Hematopoietic multipotent progenitor cell treated with erythropoietin and hydrocortisone succinate and interleukin-3 and kit ligand, for 4 days (in vitro differentiated cells): ENCODE measurements at places on chromosomes 6 and 20.
A peak's percentile ranks its signal among the peaks of the same experiment; 100 is the strongest.

DNA sequence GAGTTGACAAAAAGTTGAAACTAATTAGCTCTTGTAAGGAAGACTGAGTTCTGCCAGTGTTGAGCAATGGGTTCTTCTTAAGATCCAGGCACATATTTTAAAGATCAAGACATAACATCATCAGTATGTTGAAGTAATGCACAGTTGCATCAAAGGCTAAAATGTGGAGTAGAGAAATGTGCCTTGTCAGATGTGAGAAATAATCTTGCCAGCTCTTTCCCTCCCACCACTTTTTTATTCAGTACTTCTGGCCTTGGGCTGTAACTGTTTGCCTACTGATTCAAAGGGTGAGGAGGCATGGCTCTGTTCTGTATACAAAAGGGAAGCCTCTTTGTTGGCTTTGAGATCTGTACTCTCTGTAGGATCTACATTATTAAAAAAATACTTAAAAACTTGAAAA is 13.1 kb downstream of the PKIB start:
- no peak for DNase-seq

GRCh38 chr6:36677753-36678487 is 594 bp upstream of the CDKN1A start:
- DNase-seq: no peak

GRCh38 chr6:116363759-116364158 is 7.0 kb upstream of the DSE start:
- peak; percentile 69 for DNase-seq

DNA sequence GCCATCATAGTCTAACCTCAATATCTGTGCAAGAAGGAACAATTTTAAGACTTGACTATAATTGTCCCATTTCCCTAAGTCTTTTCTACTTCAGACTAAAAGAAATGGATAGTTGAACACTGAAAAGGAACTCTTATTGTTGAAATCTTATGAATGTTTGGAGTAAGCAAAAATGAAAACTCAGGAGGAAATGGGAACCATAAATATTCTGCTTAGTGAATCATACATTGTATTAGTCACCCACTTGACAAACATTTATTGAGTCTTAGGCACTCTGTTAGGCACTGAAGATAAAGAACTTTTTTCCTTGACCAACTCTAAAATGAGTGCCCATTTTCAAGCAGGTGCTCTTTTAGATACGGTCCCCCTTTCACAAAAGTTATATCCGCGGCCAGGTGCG is 8.7 kb downstream of the CCDC170 start:
- no peak for DNase-seq

GRCh38 chr6:48183811-48184605 is 73.0 kb upstream of the PTCHD4 start:
- no peak for DNase-seq

GRCh38 chr6:1065986-1066385 is 245.9 kb upstream of the FOXQ1 start:
- DNase-seq: no peak

GRCh38 chr20:14913896-14914620 is 576.6 kb upstream of the FLRT3 start:
- no peak for DNase-seq

DNA sequence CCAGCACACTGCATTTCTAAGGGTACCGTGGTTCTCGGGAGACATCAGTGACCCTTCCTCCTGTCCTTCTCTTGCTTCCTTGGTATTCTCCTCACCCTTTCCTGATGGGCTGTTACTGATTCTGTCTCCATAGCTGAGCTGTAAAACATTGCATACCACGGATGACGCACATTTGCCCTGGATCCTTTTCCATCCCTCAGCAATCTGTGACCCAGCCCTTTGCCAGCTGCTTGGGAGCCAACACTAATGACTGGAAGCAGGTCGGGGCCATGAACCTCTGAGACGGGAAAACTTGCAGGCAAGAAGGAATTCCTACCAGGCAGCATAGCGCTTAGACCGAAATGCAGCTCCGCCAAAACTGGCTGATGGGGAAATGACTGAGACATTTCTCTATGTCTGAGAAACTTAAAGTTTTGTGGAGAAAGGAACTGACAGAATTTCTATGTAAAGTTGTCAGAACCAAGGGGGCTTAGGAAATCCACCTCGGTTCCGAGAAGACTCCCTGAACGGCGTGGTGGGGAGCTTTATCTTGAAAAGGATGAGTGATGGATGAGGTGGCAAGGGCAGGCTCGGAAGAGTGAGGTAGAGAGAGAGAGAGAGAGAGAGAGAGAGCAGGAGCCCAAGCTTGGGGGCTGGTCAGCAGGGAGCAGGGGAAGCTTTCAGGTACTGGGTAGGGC is 19.2 kb downstream of the TUBB2B start:
- DNase-seq: no peak

GRCh38 chr6:129966125-129966524 is 52.3 kb upstream of the L3MBTL3 start:
- DNase-seq: no peak

- DNase-seq: peak; percentile 5
Measured at GRCh38 chr6:54191461-54191860, 80.2 kb downstream of the MLIP start.

- no peak for DNase-seq
Measured at GRCh38 chr6:165245701-165246100, 63.7 kb downstream of the C6orf118 start.

GRCh38 chr6:79718509-79719247 is 87.5 kb downstream of the SH3BGRL2 start:
- no peak for DNase-seq

GRCh38 chr6:1070085-1070521 is 241.8 kb upstream of the FOXQ1 start:
- peak; percentile 94 for DNase-seq

GRCh38 chr6:28446818-28447511 is 3.7 kb upstream of the ZSCAN23 start:
- peak; percentile 15 for DNase-seq

DNA sequence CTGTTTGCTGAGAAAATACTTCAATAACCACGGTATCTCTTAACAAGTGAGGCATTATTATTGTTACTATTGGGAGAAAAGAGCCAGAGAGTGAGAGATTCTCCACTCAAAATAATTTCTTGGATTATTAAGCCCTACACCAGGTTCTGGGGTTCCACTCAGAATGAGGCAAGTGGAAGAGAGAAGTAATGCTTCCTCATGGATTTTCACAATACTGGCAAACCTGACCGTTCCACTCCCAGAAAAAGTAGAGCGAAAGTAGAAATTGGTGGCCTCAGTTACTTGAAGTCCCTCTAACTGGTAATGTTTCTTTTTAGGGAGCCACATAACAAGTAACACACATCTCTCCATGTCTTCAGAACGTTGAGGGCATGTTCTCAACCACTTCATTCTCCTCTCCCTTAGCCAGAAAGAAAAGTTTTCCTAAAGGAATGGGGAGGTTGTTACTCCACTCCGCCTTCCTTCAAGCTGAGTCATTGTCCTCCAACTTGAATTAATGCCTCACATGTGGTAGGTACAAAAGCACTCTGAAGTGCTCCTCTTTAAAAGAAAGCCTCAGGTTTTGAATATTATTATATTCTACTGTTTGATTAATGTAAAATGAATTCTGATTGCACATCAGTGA is 1.9 kb downstream of the BAG2 start:
- peak; percentile 34 for DNase-seq

GRCh38 chr6:35165630-35166071 is 24.5 kb upstream of the TCP11 start:
- DNase-seq: no peak

DNA sequence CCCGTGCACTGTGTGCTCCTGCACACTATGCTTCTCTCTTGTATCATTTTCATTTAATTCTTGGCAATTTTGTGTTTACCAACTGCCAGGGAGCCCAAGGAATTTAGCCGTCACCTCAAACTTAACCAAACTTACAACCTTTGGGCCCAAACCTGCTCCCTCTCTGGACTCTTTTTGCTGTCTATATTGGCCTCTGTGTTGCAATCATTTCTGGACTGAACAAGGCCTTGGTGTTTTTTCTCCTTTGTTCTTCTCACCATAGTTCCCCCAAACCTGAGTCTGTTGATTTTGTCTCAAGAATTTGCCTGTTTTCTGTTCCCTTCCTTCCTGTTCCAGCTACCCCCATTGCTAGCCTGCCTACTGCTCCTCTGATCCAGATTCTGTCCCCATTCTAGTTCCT is 19.2 kb downstream of the DCBLD1 start:
- no peak for DNase-seq

DNA sequence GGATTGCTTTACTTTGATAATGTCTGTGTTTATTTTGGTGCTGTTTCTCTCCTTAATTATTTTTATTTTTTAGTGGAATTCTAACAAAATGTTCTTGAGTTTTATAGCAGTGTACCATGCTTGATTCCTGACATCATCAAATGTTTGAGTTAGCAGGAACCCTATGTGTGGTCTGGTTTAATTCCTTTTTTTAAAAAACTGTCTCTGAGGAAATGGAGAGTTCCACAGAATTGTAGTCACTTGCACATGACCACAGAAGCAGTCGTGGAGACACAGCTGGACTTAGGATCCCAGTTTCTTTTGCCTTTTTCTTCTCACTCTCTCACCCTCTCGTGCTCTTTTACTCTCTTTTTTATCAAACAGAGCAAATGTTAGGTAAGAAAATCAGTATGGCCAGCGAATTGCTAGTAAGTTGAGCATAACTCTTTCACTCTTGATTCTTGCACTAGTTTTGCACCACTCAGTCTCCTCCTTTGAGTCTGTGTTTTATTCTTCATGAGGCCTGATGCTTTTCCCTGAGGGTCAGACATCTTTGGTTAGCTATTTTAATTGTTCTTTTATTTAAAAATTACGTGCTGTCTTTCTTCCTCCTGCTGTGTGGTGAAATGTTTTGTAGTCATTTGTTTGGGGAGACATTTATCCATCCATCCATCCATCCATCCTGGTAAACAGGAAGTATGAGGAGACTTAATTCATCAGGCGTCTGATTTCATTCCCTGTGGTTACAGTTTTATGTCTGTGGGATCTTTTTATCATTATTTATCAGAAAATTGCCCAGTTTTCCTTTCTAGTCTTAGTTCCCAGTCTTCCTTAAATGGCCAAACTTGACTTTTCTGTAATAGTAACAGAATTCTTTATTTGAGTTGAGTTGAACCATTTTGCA is 83.0 kb downstream of the SCAF8 start:
- no peak for DNase-seq

DNA sequence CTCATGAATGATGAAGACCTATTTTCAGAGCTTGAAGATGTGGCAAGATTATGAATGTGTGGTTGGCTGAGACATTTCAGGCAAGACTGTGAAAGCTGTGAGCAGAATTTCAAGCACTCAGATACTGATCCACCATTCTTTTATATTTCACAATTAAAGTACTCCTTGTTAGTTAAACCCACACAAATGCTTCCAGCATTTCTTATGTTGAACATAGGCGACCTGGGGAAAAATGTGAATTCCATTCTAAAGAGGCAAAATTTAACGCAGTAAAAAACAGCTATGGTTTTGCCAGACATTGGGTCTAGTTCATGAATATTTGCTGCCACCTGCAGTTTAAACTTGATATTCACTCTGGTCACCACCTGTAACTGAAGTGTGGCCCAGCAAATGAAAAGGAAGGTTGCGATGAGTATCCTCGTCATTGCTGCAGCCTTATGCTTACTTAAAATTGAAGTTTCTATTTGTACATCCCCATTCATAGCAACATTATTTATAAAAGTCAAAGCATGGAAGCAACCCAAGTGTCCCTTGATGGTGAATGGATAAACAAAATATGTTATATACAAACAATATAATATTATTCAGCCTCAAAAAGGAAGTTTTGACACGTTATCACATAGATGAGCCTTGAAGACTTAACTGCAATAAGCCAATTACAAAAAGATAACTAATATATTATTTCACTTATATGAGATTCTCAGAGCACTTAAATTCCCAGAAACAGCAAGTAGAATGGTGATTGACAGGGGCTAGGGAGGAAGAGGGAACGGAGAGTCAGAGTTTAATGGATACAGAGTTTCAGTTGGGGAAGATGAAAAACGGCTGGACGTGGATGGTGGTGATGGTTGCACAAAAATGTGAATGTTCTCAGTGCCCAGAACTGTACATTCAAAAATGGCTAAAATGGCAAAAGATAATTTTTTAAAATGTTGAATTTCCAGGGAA is 32.4 kb upstream of the FAM184A start:
- peak; percentile 84 for DNase-seq

DNA sequence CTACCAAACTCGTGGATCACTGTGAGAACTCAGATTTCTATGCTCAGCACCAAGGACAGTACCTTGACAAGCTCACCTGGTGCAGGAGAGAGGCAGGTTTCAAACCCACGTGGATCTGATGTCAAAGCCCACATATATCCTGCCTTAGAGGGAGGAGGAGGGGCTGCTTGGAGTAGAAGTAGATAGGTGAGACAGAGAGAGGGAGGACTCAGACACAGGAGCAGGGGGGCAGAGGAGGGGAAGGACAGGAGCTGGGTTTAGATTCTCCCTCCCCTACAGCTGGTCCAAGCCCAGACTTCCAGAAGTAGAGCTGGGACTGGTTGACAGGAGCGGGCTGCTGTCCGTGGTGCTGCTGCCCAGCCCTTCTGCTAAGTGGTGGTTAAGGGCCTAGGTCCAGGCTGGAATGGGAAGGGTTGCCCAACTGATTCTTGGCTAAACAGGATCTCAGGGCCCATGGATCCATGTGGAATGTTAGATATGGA is 77.5 kb downstream of the CDH22 start:
- DNase-seq: peak; percentile 59

DNA sequence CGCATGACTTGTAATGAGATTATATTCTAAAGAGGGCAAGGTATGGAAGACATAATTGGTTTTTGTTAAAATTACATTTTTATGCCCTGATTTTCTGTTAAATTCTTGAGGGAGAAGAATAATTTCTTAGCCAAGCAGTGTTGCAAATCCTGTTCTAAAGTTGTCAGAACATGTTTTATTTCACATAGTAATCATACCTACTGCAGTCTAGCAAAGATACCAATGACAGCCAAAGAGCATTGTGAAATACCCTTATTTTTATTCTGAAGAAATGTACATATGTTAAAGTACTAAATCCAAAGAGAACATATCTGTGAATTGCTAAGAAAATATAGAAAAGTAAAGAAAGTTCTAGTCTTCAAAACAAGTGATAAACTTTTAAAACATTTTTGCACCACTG is 39.6 kb upstream of the SMIM8 start:
- DNase-seq: no peak

DNA sequence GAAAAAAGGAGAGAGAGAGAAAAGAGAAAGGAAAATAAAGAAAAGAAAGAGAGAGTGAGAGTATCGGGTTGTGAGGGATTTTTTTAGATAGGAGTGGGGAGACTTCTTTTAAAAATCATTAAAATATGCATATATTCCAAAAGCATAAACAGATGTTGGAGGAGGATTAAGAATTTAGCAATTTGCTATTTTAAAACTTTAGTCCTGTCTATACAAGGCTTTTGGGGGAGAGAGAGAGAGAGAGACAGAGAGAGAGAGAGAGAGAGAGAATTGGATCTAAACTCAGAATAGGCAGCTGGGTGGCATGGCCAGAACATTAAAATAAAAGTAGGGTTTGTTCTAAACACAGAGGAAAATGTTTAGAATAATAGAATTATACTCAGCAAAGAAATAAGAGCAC is 72.1 kb downstream of the SOD2 start:
- no peak for DNase-seq

GRCh38 chr6:53641348-53641747 is 24.2 kb downstream of the KLHL31 start:
- no peak for DNase-seq

- DNase-seq: no peak
Measured at GRCh38 chr6:47153404-47153755, 111.2 kb upstream of the ADGRF1 start.
